T-cell (primary cell): ENCODE measurements at places on chromosomes 7 and 10. TPM values are rescaled to one million over a fixed set of nuclear protein-coding genes. Genes with fewer than 3 reads are reported as not detected.

GRCh38 chr10:73414230-73414945 lies 530 bp upstream of the ANXA7 start:
- no peak for DNase-seq

DNA sequence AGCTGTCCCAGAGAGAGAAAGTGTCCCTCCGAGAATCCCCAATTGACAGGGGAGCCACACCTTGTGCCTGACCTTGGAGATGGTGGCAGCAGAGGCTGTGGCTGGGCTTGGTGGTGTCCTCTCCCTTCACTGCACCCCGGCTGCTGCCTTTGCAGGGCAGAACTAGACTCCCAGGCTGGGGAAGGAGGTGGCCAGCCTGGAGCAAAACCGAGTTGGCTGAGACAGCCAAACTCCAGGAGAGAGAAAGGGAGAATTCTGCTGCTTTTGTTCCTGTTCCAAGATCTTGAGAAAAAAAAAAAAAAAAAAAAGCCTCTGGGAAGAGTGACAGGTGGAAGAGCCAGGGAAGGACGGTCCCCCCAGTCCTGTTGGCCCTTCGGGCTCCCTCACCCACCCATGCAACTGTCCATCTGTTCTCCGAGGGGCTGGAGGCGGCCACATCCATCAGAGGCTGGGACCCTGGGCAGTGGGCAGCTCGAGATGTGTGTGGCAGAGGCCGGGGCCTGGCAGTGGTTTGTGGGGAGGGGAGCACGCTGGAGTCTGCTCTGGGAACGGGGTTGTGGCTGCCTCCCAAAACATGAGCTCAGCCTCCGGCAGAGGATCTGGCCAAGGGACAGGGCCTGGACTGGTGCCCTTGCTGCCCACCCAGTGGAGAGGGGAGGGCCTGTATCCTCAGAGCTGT lies 35.5 kb downstream of the CLIP2 start:
- no peak for DNase-seq

DNA sequence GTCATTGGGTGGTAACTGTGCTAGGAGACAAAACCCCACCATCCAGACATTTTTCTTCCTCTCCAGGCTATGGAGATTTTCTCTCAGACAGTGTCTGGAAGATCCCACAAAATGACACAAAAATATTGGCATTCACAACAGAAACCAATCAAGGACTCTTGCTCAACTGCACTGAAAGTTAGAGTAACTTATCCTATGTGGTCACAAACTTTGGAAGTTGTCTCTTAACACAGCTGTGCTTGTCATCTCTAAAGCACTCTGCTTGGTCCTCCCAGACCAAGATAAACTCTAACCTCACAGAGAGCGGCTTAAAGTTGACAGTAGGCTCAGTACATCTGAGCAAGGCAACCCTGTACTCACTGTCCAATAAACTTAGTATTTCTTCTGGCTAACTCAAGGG lies 74.9 kb downstream of the AKR1C4 start:
- DNase-seq = no peak

DNA sequence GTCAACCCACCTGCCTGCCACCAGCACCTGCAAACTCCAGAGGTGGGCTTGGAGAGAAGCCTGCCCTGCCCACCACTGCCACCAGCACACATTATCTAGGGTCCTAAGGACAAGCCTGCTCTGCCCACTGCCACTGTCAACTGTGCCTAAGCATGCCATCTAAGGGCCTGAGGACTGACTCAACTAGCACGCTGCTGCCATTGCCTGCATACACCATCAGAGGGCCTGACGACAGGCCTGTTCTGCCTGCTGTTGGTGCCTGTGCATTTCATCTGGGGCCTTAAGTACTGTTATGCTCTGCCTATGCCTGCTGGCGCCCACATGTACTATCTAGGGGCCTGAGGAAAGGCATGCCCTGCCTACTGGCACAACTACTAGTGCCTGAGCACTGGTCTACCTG lies 27.0 kb upstream of the LRRD1 start:
- no peak for DNase-seq

GRCh38 chr7:153072806-153073205 lies 313.3 kb downstream of the ACTR3B start:
- DNase-seq = no peak

DNA sequence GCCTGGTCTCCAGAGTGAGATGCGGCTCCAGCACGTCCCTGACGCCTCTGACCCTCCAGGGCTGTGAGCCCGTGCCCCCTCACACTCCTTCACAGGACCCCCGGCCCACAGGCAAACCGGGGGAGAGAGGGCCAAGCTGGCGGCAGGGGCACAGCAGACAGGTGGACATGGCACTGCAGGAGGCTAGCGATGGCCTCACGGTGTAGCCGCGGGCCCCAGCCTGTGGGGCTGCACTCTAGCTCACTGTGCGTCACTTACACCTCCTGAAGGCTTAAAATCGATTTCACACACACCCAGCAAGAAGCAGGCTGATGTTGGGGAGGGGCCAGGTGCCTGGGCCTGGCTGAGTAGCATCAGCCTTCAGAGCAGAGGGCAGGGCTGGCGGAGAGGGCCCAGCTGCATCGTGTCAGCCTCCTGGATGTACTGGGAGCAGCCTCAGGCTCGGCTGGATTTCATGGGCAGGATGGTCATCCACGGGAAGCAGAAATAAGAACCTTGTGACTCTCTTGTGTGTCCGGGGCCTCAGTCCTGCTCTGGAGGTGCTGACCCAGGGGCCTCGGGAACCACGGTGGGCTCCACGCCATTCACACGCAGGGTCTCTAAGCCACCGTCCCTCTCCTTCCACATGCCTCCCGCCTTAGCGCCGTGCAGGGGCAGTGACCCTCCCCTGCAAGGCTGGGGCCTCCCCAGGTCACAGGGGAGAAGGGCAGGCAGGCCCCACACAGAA lies 19.4 kb upstream of the KNDC1 start:
- no peak for DNase-seq

DNA sequence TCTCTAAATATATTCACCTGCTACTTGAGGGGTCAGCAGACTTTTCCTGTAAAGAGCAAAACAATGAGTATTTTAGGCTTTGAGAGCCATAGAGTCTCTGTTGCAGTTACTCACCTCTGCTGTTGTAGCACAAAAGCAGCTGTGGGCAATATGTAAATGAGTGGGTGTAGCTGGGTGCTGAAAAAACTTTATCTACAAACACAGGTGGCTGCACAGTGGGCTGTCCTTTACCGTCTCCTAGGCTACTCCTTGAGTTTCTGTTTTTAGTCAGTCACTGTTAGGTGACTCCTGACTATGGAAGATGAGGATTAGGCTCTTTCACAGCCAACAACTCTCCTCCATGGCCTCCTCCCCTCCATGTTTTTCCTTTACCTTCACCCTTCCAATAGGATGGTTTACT lies 286.1 kb upstream of the C7orf33 start:
- DNase-seq = no peak

DNA sequence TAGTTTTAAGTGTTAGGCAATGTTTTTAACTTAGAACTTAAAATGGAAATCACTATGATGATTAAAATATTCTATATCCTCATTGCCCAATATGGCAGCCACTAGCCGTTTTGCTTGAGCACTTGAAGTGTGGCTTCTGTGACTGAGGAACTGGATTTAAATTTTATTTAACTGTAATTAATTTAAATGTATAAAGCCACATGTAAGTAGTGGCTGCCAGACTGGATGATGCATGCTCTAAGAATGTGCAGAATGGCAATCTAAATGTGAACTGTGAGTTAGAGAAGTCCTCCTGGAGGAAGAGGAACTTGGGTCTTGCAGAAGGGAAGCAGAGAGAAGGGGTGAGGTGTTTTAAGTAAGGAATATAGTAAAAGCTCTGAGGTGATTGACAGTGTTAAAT lies 451.4 kb downstream of the SUGCT start:
- DNase-seq = no peak

DNA sequence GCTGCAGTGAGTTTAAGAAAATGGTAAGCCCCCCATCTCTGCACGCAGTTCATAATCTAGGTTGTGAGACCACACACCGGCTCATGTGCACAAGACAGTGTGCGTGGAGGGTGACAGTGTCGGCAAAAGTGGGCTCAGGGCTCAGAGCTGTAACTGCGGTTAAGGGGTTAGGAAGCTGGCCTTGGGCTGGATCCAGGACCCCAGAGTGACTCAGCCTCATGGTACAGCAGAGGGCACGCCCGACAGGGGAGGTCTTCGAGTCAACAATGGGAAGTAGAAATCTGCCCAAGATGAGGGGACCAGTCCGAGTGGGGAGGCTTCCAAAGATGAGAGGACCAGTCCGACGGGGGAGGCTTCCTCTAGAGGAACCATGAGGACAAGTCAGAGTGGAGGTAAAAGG lies 437.7 kb downstream of the DNAJB6 start:
- DNase-seq = no peak

DNA sequence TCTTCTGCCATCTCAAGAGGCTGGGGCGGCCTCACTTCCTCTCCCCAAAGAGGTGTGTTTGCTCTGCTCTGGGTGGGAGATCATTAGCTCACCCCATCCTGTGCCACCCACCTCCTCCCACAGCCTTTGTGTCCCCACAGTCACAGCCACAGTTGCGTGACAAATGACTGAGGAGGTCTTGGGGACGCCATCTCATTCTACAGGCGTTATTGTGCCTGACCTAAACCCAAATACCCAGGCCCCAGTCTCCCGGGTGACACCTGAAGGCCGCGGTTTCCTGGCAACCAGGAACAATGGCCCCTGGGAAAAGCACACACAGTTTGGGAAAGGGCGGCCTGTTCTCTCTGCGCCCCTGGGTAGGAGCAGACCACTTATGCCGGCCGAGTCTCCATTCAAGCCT lies 51.6 kb downstream of the SLIT1 start:
- no peak for DNase-seq

- no peak for DNase-seq
Observed at GRCh38 chr7:150997075-150997511, 6.3 kb downstream of the NOS3 start.

GRCh38 chr7:155457544-155458110 lies 302 bp upstream of the EN2 start:
- no peak for DNase-seq

DNA sequence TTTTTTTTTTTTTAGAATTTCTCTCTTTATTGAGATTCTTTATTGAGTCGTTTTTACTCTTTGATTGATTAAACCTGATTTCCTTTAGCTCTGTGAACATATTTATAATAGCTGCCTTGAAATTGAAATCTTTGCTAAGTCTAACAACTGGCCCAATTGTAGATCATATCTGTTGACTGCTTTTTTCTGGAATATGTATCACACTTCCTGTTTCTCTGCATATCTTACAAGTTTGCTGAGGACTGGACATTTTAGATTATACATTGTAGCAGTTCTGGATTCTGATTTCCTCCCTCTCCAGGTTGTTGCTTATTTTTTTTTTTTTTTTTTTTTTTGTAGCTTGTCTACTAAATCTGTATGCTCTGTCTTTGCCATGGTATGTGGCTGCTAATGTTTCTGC lies 56.3 kb downstream of the PRKAR2B start:
- DNase-seq = no peak

- no peak for DNase-seq
Observed at GRCh38 chr10:58518775-58519174, 6.1 kb downstream of the BICC1 start.

DNA sequence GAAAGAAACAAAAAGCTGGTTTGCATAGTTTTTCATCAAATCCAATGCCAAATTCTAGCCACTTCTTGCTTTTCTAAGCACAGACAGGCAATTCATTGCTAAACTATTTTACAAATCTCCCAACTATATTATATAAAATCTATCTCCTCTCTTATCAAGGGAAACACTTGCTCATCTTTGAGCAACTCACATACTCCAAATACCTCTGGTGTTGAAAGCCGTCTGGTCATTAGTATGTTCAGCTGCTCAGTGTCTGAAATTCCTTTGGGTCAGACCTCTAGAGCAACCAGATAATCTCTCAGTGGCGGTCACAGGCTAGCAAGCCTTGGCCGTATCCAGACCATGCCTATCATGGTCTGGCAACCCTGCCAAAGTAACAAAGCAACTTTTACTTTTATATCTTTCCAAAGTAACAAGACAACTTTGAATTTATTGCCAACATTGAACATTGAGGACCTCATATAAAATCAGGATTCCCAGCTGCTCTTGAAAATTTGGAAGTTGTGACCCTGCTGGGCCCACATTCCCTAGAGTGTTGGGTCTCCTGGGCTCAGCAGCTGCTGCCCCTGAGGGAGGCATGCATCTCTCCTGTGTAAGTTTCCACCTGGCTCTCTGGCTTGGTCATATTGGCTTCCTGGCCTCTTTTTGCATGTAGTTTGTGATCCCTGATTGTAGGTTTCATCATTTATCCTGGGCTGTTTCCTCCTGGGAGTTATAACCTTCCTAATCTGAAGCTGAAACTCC lies 56.8 kb upstream of the LANCL2 start:
- DNase-seq = no peak

DNA sequence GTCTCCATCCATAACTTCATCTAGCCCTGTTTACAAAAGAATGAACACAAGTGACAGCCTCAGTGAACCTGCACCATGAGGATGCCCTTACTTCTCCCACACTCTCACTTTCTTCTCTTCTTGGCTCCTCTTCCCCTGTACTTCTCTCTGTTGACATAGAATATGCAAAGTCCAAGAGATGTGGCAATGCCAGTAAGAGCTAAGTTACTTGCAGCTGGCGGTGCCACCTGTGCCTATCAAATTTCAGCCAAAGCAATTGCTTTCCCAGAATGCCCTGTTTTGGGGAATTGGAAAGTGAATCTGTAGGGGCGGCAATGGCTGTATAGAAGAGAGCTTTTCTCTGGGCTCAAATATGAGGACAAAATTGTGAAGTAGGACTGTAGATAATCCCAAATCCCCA lies 557.8 kb downstream of the AUTS2 start:
- DNase-seq = no peak

GRCh38 chr10:127781412-127781811 lies 44.4 kb downstream of the FOXI2 start:
- DNase-seq = no peak

DNA sequence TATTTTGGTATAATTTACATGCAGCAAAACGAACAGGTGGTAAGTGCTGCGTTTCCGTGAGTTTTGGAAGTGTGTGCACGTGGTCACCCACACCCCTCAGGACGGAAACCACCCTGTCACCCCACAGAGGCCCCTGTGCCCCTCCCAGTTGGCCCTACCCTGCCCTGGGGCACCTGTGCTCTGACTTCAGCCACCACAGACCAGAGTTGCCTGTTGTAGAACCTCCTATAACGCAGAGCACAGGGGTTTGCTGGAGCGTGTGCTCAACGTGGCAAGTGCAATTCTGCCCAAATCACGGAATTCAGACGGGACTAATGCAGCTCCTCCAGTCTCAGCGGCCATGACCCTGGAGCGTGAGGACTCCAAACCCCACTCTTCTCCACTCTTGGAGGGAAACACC lies 9.6 kb upstream of the CFAP46 start:
- no peak for DNase-seq

GRCh38 chr10:58174831-58175230 lies 92.9 kb downstream of the IPMK start:
- no peak for DNase-seq

DNA sequence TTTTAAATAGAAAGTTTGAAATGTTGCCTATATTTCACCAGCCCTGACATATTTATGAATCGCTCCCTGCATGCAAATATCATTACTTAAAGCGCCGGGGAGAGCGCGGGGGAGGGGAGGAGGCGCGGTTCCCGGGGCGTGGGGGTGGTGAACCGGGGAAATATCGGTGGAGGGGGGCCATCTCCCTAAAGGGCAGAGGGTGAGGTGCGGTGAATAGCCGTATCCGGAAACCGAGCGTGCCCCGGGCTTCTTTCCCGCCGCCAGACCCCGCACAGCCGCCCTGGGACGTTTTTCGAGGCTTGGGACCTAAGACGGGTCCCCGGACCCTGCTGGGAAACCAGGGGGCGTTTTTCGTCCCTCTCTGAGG lies 6.9 kb upstream of the ZNF503 start:
- no peak for DNase-seq

The GPR15LG gene
- not detected for total RNA-seq

The CALD1 gene
- 1.8 TPM for total RNA-seq

The INSYN2A gene
- not detected for total RNA-seq

The TMEM270 gene
- total RNA-seq = not detected

The LBX1 gene
- not detected for total RNA-seq

The CACUL1 gene
- 35.2 TPM for total RNA-seq

The SRGN gene
- 271 TPM for total RNA-seq

The CLDN12 gene
- 2.0 TPM for total RNA-seq
